Body of pancreas (tissue), 4 donors: ENCODE measurements at places on chromosomes 4 and X. TPM values are rescaled to one million over a fixed set of nuclear protein-coding genes. Genes with fewer than 3 reads are reported as not detected.

GRCh38 chr4:22551550-22551949 lies 35.7 kb upstream of the ADGRA3 start:
- DNase-seq, result no peak

DNA sequence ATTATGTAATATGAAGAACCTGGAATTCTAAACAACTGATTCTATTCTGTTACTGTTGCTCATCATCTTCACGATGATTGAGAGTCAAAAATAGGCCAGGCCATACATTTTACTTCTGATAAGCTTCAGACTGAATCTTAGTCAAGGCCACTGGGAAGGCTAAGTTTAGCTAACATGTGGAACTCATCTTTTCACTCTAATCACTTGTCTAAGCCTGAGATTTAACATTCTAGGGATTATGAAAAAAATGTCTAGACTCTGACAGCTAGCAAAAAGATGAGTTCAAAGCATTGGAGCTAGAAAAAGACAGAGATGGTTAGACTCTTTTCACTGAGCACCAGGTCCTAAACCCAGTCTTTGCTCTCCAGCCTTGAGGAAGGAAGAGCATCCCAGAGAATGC lies 656.2 kb upstream of the IGFBP7 start:
- DNase-seq, result no peak

DNA sequence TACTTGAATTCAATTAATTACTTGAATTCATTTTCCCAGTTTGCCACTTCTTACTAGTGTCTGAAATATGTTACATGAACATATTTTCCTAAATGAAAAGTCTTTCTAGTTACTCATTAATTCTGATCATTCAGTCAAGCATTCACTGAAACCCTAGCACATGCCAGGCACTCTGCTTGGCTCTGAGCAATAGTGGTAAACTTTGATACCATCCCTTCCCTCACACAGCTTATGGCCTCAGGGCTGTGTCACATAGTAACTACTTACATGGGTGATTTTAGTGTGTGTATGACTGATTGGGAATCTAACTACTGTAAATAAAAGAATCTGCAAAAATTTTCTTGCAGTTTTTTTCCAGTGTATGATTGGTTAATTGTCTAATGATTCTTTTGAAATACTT lies 32.7 kb downstream of the METAP1 start:
- DNase-seq, result no peak

DNA sequence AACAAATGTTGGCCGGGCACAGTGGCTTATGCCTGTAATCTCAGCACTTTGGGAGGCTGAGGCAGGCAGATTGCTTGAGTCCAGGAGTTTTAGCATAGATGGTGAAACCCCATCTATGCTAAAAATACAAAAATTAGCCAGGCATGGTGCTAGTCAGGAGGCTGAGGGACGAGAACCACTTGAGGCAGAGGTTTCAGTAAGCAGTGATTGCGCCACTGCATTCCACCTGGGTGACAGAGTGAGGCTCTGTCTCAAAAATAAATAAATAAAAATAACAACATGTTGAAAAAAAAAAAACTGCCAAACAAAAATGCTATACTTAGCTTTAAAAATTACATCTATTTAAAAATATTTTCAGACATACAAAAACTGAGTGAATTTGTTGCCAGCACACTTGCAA lies 374.2 kb upstream of the SMIM31 start:
- DNase-seq, result no peak

- no peak for DNase-seq
Observed at GRCh38 chr4:19039816-19040215, 1018.3 kb upstream of the LCORL start.

DNA sequence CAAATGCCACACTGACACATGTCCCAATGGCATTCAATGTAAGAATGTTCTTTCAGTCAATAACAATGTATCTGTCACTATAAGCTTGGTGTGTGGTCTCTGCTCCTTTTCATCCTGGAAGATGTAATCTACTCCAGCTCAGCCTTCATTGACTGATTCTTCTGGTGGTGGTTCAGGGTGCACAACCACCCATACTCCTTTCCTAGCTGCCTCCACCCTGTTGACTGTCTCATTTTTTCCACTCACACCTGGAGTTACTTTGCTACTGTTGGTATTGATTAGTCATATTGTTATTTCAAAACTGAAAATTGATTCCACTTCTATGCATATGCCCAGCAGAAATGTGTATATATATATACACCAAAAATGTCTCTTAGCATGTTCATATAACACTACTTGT lies 140.5 kb downstream of the ASB9 start:
- no peak for DNase-seq

DNA sequence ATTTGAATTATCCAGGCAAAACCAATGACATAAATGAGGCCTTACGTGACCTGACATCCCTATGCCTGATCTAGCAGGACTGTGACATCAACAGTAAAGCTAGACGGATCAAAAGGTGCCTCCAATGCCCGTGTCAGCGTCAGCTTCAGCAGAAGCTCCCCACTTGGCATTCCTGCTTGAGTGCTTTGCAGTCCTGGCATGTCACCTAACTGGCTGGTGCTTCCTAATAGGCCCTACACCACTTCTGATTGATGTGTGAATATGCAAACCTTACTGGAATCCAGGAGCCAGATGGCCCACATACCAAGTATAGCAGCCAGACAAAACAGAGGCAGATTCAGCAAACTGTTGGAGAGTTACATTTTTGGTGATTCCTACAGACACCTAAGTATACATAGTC lies 224.2 kb downstream of the DMD start:
- no peak for DNase-seq

DNA sequence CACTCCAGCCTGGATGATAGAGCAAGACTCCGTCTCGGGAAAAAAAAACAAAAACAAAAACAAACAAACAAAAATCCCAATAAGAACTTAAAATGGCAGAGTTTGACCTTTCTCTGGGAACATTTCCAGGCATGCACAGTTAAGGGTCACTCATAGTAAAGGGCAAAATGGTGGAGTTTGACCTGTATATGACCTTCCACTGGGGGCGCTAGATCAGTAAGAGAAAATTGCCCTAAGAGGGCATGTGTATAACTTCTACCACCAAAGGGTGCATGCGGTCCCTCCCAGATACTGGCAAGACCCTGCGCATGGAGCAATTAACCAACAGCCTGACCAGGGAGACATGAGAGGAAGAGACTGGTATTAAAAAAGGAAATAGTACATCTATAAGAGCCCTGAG lies 177.2 kb downstream of the MOSPD2 start:
- DNase-seq, result no peak

DNA sequence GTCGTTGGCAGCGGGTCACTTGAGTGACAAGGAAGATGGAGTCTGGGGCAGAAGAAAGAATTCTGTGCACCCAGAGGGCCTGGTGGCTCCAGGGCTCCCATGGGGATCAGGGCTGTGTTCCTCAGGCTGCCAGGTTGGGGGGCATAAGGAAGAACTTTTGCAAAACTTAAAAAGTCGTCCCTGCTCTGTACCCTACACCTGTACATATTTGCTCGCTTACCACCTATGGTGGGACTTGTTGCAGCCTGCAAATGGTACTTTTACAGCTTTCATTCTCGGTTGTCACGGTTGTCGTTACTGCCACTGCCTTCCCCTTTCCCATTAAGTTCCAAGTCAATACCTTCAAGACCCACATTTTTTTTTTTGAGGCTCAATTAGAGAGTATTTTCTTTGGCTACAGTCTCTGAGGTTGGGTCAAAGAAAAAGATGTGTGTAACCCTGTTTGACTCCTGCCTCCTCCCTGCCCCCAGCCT lies 9.1 kb downstream of the ARX start:
- no peak for DNase-seq

ADGRG4 gene
- not detected for total RNA-seq

PARM1 gene
- total RNA-seq, result 28.7 TPM

TLR3 gene
- total RNA-seq, result 4.2 TPM

SUPT20HL1 gene
- total RNA-seq, result 0.26 TPM

STBD1 gene
- total RNA-seq, result 6.2 TPM
